MV-4-11 (cell line): ENCODE measurements at places on chromosomes 3 and 15.

- DNase-seq = no peak
Measured at GRCh38 chr15:55775316-55775715, 32.4 kb upstream of the PRTG start.

GRCh38 chr3:66239513-66240123 lies 18.8 kb downstream of the SLC25A26 start:
- DNase-seq = peak; percentile 27

DNA sequence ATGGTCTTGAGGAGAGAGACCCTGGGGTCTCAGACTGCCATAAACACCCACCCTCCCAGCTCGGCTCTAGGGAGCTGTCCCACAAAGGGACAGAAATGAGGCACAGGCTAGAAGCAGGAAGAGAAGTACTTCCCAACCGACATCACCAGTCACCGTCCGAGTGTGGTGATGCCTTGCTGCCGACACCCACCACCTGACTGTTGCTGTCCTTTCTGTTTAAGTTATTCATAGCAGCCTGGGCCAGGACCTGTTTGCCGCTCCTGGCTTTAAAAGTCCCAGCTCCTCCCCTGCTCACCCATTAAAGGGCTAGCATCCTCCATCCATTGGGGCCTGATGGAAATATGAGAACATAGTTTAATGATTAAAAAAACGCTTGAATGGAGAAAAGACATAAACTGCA lies 13.2 kb upstream of the SPG11 start:
- no peak for DNase-seq

GRCh38 chr15:68275165-68275746 lies 2.3 kb upstream of the FEM1B start:
- DNase-seq = no peak

- DNase-seq = no peak
Measured at GRCh38 chr15:79904271-79904670, 7.5 kb upstream of the MTHFS start.

GRCh38 chr15:66777596-66778313 lies 75.7 kb downstream of the SMAD6 start:
- no peak for DNase-seq

- DNase-seq = no peak
Measured at GRCh38 chr3:157981819-157982218, 124.4 kb downstream of the SHOX2 start.

GRCh38 chr3:87145553-87145952 lies 81.6 kb upstream of the CHMP2B start:
- no peak for DNase-seq

GRCh38 chr3:34925851-34926250 lies 713.5 kb upstream of the ARPP21 start:
- DNase-seq = no peak

GRCh38 chr15:35505809-35506208 lies 40.2 kb downstream of the DPH6 start:
- DNase-seq = peak; percentile 38

- no peak for DNase-seq
Measured at GRCh38 chr15:98669638-98670037, 21.3 kb downstream of the IGF1R start.

DNA sequence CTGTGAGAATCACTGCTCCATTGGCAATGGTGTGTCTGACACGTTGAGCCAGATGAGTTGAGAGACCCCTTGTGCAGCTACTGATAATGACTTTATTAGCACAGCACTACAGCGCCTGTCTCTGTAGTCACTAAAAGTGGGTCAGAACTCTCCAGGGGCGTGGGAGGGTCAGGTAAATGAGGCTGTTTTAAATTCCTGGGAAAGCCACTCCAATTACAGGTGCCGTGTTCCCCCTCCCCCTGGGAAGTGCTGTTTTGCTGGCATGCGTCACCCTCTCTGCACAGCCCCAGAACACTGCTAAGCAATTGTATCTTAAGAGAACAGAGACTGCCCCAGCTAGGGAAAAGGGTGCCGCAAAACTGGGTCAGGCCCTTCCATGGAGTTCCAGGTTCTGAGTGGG lies 21.5 kb upstream of the CPNE9 start:
- no peak for DNase-seq

DNA sequence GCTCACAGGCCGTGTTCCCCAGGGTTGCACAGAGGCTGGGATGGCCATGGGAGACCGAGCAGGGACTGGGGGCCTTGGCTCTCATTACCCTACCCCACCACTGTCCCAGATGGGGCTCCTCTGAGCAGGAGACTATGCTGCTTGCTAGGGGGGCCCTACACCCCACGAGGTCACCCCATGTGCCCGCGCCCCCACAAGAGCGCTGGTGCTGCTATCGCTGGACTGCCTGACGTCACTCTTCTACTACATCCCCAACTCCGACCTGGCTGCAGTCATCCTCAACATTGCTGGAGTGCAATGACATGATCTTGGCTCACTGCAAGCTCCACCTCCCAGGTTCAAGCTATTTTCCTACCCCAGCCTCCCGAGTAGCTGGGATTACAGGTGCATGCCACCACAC lies 307.7 kb downstream of the ARRDC4 start:
- no peak for DNase-seq

DNA sequence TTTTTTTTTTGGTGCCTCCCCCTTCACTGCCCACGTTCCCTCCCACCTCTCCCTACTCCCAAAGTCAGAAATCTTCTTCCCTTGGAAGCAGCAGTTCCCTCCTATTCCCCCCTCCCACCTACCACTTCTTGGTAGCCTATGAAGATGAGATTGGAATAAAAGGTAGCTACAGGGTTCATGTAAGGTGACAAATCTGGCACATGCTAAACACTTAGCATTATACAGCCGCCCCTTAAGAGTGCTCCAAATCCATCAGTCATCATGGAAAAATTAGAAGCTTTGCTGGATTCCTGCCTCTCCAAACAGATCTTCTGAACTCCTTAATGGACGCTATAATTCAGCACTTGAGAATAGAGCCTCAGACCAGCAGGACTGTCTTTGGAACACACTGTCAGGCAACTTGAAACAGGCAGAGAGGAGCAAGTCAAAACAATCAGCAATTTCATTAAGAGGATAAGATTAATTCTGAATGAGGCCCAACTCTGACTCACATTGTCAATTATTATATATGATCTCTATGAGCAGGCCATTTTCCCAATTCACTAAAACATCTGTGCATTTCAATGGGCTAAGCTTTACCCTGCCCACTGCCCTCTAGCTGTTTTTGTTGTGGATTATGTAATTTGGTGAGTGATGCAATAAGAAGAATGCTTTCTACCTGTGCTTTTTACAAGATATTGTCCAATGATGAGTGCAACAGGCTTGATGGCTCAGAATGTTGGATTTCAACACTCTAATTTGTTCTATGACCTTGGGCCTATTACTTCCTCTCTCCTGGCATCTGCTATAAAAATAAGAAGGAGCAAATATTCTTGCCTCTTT lies 34.6 kb upstream of the SPRED1 start:
- DNase-seq = no peak

- no peak for DNase-seq
Measured at GRCh38 chr3:155325263-155325835, 31.9 kb upstream of the STRIT1 start.

GRCh38 chr15:84699538-84700191 lies 16.3 kb downstream of the SEC11A start:
- DNase-seq = peak; percentile 28

DNA sequence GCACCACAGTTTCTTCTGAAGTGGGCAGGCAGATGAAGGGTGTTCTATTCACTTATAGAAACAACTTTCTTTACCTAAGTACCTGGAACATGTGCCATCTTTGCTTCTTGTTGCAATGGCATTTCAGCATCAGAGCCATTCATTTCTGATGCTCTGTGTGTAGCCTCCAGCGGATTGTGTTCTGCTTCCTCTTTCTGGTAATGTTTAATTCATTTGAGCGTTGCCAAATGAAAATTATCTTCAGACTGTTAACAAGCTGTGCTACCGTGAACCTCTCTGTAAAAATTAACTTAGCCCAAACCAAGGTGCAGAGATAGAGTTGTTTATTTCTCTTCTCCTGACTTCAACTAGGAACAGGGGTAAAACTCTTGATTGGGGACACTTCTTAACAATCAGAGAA lies 302.0 kb downstream of the EDEM1 start:
- DNase-seq = peak; percentile 39

GRCh38 chr3:191005790-191006189 lies 143.3 kb upstream of the GMNC start:
- no peak for DNase-seq

DNA sequence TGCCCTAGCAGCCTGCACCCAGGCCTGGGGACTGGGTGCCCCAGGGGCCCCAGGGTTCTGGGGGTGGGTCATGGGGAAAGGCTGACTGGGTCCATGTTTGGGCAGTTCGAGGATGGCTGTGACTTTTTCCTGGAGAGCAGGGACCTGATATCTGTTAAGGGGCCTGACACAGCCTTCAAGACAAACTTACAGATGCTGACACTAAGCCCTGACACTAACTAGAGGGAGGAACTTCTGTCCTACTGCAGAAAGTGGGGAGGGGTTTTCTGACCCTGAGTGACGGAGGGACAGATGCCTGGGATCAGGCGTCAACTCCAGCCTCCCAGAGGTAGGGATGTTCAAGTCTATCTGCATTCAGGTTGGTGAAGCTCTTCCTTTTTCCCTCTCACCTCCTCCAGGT lies 45.0 kb upstream of the SLC6A11 start:
- DNase-seq = no peak

- DNase-seq = no peak
Measured at GRCh38 chr3:30616347-30617027, 10.1 kb downstream of the TGFBR2 start.

GRCh38 chr3:134709076-134709475 lies 58.3 kb upstream of the KY start:
- no peak for DNase-seq

- DNase-seq = no peak
Measured at GRCh38 chr3:4426782-4427344, 40.2 kb downstream of the SUMF1 start.

GRCh38 chr3:182121401-182121800 lies 409.7 kb downstream of the SOX2 start:
- DNase-seq = no peak

DNA sequence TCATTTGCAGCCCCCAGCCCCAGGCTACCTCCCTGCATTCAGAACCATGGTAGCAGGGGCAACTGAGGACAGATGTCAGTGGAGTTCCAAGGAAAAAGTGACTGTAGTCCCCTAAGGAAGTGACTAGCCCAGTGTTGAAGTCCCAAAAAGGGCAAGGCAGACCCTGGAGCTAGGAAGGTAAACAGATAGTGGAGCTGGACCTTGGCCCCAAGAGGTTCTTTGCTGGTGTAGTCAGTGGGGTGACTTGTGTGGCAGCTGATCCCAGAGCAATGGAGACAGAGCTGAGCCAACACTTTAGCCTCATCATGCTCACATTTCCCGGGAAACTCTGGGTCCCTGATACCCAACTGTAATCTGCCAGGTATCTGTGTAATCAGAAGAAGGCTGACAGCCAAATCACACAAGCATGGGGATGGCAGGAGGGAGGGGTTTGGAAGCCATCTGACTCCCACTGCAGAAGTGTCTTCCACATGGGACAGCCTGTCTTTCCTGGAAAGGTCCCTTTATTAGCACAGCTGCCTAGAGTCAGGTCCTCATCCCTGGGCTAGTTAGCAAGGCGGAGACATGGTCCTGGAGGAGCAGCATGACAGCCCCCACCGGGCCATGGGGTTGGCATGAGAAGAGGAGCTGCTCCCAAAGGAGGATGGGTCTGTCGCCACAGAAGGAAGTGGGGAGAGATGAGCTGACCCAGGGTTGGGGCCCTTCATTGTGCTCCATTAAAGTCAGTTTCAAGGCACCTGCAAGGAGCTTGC lies 39.8 kb downstream of the PXYLP1 start:
- DNase-seq = no peak

GRCh38 chr3:143362115-143362991 lies 242.8 kb downstream of the CHST2 start:
- DNase-seq = no peak

DNA sequence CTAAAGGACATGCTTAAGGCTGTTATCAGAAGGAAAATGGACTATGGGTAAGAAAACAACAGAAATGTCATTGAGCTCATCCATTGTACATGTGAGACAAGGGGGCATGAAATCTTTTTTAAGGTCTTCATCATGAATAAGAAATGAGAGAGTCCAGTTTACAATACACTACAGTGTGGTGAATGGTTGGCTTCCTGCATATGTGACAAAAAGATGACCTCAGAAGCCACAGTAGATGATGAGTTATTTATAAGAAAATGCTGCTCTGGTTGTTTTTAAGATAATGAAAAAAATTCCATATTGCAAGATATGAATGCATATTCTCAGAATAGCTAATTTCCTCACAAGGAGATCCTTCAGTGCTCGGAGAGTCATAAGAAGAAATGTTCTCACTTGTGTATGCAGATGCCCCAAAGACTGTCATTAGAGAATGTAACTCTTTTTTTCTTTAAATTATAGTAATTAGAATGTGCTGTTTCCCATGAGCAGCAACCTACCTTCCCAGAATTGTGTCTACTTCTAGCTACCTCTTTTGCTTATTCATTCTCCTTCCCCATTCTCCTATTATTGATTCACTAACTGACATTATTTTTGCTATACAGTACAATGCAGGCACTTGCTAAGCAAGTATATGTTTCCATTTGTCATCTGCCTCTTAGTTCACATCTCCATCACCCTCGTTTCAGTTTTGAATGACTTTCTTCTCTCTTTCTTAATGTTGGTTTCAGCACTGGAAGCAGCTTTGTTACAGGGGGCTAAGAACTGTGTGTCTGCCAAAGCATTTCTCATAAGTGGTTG lies 152.0 kb upstream of the PEX5L start:
- DNase-seq = no peak

DNA sequence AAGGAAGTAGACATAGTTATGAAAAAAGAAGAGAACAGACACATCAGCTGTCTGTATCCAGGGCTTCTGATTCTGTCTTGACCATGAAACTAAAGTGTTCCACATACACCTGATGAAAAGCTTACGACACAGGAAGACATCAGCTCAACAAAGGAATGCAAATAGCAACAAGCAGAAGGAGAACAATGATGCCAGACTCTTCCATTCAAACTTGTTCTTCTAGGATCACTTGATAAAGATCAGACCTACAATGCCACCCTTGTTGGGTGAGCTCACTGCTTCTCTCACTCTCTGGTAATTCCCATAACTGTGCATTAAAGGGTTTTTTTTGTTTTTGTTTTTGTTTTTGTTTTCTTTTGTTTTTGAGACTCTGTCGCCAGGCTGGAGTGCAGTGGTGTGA lies 49.7 kb downstream of the GATM start:
- DNase-seq = no peak

- no peak for DNase-seq
Measured at GRCh38 chr3:186471771-186472170, 72.4 kb downstream of the CRYGS start.

DNA sequence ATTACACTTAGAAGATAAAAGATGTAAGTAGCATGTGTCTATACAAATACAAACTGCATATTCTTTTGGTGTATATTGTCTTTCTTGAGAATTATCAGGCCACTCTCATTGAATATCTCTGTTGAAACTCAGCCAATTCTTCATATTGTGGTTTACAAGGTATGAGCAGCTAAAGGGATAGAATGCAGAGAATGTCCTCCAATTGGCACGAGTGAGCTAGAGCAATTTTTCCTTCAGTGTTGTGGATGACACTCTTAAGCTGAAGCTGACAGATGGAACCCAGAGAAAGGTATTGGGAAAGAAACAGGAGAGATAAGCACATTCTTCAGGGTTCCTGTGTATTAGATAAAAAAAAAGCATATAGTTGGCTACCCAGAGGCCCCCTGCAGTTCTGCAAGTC lies 453.1 kb downstream of the EPHA3 start:
- DNase-seq = no peak
